Testis (tissue), 5 donors: ENCODE measurements at places on chromosomes 1 and 21.

GRCh38 chr1:170503665-170504064, 28.3 kb upstream of the GORAB start:
- DNase-seq, result no peak

GRCh38 chr1:80392529-80392928, 1386.0 kb upstream of the ADGRL4 start:
- no peak for DNase-seq

DNA sequence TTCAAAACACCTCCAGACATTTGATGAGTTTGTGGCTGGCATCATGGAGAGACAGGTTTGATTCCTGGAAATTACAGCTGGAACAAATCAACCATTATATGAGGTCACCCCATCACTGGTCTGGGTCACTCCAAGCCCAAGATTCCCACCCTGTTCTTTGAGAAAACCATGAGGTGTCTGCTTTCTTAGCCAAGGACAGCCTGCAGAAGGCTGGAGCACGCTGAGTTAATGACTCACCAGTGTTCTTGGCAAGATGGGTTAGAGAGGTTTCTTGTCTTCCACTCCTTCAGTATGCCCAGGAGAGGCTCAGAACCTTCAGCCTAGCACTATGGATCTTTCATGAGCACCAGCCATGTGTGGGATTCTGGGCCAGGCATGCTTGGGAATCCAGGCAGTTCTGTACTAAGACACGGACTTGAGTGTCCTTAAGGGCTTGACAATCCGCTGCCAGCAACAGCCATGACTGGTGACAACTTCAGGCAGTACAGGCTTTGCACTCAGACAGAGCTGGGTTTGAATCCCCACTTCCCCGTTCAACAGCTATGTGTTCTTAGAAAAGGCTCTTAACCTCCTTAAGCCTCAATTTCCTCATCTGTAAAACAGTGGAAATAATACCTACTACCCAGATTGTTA, 43.9 kb downstream of the GRHL3 start:
- DNase-seq, result no peak

- DNase-seq, result no peak
Measured at GRCh38 chr1:51433972-51434510, 85.0 kb downstream of the EPS15 start.

DNA sequence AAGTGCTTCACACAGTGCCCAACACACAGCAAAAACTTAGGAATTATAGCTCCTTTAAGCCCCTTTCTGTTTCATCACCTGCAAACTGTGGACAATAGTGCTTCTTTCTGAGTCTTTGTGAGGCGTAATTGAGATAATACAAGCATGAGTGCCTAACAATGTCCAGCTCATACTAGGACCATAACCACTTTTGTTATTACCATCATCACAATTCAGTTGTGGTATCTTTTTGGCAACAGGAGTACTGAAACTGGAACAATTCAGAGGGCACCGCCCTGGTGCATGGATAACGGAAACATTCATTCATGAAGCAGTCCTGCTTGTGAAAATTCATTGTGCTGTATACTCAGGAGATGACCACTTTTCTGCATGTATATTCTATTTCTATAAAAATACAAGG, 18.2 kb downstream of the DNAJC11 start:
- DNase-seq, result no peak

GRCh38 chr1:55064861-55065263, 25.5 kb downstream of the PCSK9 start:
- no peak for DNase-seq

DNA sequence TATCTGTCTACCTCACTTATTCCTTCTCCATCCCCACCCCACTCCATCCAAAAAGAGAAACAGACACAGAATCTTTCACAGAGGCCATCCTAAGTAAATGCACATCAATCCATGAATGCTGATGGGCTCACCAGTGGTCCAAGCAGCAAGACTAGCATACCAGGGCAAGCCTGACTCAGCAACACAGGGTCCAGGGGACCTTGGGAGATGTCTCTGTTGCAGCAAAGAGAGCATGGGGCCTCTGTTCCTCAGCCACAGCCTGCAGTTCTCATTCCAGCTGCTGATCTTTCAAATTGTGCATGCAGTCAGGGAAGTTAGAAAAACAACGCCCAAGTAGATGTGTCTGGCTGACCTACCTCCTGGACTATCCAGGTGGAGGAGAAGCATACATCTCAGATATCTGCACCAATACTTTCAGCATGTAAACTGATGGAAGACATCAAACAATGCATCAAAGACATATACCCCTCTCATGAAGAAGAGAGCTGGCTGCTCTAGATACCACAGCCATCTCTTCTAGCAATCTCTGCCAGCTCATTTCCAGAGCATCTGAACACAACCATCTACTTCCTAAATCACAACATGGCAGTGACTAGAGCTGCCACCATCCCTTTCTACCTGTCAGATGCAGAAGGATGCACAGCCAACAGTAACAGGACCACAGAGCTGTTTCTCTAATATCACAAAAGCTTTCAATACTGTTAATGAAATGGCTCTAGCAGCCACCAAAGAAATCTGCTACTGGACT, 54.5 kb downstream of the CD34 start:
- DNase-seq, result no peak

GRCh38 chr1:172484252-172484651, 40.4 kb upstream of the PIGC start:
- no peak for DNase-seq
